Activated T-helper 2 cell treated with anti-CD3 and anti-CD28 coated beads, Interferon-gamma antibody, Interleukin-2, Interleukin-4, amounts not matched to agents 10 μg/mL and 5 μg/mL and 100 μg/mL, durations not matched to agents 14 hours and 24 hours and 36 hours (primary cell): ENCODE measurements at places on chromosomes 16 and 17.

DNA sequence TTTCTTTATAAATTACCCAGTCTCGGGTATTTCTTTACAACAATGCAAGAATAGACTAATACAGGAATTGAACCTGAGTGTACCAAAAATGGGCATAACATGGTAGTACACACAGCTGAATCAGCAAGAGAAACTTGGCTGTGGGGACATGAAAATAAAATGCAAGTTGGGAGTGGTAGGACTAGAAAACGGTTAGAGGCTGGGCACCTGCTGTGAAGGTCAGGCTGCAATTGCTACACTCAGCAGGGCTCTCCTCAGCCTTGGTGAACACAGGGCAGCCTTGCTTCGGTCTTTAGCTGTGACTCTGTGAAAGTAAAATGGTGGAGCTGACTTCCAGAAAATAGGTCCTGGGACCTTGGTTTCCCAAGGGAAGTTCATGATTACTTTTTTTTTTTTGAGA lies 45.6 kb downstream of the CNGB1 start:
- DNase-seq = no peak

- no peak for DNase-seq
Observed at GRCh38 chr16:85673529-85674417, 15.0 kb downstream of the GINS2 start.

- DNase-seq = no peak
Observed at GRCh38 chr16:22213801-22214200, 7.7 kb downstream of the EEF2K start.

- DNase-seq = no peak
Observed at GRCh38 chr17:1730326-1731193, 6.1 kb downstream of the WDR81 start.

DNA sequence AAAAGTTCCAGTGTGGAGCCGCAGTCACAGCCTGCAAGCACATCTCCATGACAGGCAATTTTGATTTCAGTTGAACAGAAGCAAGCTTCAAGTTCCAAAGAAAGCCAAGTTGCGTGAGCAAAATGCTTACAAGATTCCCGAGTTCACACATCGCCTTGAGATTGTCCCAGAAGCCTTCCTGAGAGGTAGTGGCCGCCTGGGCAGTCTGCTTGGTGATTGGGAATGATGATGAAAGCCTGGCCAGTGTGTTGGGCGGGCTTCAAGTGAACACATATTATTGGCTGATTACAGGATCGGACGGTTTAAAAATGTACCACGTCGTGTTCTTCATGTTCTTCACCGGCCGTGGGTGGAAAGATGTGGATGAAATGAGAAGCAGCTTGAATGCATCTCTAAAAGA lies 185.5 kb downstream of the FOXL1 start:
- DNase-seq = no peak

- DNase-seq = no peak
Observed at GRCh38 chr17:9230346-9230745, 209.0 kb downstream of the NTN1 start.

GRCh38 chr17:13240851-13241250 lies 223.0 kb upstream of the ELAC2 start:
- DNase-seq = no peak

GRCh38 chr16:2715966-2716885 lies 3.8 kb downstream of the PRSS27 start:
- no peak for DNase-seq

- no peak for DNase-seq
Observed at GRCh38 chr17:13016881-13017654, 759 bp downstream of the ELAC2 start.

GRCh38 chr17:80720610-80721577 lies 176.3 kb downstream of the RPTOR start:
- DNase-seq = peak; percentile 59

GRCh38 chr17:75899353-75899752 lies 2.6 kb upstream of the TRIM65 start:
- no peak for DNase-seq

DNA sequence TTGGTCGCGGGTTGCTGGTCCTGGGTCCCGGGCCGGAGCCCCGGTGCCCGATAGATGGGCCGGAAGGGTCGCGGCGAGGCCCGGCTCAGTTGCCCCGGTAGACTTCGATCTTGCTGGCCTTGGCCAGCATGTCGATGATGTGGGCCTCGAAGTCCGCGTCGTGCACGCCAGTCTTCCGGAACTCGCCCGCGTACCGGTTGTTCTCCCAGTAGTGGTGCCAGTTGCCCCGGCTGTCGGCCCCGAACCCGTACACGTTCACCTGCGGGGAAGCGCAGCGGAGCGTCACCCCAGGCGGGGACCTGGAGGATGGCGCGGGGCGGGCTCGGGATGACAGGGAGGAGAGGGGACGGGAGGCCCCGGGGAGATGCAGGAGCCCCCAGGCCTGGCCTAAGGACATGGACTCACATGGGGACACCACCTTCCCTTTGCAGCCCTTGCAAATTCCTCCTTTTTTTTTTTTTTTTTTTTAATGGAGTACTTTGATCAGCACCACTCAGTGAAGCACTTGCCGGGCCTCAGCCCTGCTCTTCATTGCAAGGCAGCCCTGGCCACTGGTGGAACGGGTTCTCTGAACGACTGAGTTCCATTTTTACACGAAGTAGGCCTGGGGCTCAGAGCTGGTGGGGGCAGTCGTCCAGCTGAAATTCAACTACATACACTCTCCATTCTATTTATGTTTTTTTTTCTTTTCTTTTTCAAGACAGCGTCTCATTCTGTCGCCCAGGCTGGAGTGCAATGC lies 35.1 kb downstream of the DDX19A start:
- DNase-seq = no peak

DNA sequence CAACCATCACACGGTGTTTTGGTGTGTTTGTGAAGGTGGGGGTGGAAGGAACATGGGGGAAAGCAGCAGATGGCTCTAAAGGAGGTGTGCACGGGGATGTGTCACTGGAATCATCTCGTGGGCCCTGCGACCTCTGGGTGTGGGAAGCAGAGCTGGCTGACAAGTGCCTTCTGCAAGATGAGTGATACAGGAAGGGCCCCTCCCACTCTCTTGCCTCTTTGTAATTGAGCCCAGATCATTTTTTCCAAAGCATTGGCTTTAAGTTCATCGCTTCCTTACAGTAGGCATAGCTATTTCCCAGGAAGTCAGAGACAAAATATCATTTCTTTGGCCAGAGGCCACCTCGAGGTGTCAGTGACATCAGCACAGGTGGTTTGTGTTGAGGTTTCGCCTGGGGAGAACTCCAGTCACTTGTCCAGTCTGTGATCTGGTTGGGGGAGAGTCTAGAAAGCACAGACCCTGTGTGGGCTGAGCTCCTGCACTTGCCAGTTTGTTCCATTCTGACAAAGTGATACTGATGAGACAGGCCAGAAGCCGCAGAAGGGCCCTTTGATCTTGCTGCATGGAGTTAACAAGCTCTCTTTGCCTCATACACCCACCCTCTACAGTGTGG lies 20.6 kb upstream of the SNTB2 start:
- peak; percentile 33 for DNase-seq

DNA sequence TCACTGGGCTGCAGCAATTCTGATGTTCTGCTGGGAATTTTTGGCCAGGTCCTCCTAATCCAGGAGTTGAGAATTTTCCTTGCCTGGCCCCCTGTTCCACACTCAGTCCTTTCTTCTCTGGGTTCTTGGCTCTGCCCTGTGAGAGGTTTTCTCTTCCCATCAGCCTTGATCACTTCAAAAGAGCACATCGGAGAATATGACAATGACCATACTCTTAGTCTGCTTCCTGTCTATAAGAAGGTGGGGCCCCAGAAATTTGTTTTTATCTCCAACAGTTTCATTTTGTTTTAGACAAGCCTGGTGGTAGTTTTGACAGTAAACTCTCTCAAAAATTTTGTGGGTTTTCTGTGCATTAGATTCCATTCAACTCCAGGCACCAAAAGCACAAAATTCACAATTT lies 70.7 kb downstream of the C17orf67 start:
- DNase-seq = no peak

- DNase-seq = no peak
Observed at GRCh38 chr17:36933512-36934143, 3.6 kb upstream of the LHX1 start.

GRCh38 chr17:46063241-46063640 lies 64.2 kb downstream of the STH start:
- DNase-seq = no peak

DNA sequence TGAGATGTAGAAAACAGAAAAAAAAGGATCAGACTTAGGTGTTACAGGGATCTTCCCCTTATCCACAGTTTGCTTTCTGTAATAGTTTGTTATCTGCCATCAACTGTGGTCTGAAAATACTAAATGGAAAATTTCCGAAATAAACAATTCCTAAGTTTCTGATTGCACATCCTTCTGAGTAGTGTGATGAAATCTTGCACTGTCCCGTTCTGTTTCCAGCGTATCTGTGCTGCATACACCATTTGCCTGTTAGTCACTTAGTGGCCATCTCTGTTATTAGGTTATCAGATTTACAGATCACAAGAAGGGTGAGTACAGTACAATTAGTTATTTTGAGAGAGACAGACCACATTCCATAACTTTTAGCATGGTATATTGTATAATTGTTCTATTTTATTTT lies 185.6 kb upstream of the CPHXL start:
- DNase-seq = no peak

DNA sequence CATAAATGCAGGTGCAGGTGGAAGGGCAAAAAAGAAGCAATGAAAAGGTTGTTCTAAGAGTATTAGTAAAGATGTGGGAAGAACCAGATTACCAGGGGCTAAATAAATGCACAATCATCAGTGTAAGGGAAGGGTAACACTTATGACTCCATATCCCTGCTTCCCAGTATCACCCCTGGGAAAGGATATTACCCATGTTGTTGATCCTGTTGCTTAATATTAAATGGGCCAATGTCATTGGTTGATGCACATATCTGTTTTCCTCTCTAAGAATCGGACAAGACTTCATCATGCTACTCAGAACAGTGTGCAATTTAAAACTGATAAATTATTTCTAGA lies 34.7 kb upstream of the ABCA6 start:
- DNase-seq = no peak

DNA sequence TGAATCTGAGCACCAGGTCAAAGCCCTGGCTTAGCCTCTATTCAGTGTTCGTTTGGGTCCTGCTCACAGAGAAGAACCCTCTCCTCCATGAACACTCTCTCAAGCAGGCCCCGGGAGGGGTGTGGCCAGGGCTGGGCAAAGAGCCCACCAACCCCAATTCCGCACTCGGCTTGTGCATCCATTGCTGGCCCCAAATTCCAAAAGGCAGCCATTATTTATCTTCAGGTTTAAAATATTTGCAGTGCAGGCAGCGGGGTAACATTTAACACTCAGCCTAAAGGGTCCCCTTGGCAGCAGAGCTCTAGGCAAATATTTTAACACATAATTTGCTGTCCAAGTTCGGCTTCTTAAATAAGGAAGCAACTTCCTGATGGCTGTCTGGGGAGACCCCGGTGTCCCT lies 115.7 kb downstream of the ZNF423 start:
- no peak for DNase-seq

DNA sequence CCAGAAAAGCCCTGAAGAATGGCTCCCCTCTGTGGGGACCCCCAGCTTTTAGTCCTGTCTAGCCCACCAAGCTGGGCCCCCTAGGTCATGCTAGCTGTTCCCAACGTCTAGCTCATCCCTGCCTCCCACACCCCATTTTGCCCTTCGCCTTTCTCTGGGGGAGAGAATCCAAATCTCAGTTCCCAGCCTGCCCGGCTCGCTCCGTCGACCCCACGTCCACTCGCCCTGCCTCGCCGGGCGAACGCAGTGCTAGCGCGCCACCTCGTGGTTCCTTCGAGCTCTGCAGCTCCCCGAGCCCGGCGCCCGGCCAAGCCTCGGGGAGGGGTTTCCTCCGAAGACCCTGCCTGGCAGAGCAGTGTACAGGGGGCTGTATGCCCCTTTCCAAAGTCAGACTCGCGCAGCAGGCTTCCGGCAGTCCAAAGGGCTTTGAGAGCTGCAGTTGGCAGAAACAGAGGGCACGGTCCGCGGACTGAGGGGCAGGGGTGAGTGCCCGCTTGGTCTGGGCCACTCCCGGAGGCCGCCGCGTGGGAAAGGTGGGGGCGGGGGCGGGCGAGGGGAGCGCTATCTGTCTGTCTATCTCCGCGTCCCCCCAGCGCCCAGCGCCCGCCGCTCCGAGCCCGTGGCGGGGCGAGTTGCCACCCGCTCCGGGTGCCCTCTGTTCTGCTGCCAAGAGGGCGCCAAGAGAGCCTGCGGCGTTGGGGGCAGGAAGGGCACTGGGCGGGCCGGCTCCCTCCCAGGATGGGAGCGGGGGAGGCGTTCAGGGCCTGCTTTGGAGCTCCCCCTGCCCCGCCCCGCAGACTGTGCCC lies 1.7 kb upstream of the DLX3 start:
- DNase-seq = peak; percentile 50

DNA sequence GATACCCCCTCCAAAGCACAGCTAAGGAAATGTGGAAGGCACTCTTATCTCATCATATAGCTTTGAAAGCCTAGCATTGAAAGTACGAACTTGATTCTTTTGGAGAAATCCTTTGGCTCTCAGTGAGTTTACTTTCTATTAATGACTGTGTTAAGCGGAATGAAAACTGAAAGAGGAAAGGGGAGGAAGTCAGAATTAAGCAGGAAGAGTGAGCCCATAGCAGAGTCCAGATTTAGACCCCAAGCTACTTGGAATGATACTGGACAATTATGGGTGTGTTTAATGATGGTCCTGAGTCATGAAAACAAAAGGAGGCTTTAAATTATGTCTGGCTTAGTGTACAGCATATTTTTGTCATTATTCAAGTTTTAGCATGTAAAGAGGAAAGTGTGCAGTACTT lies 42.2 kb downstream of the TENT4B start:
- no peak for DNase-seq

- DNase-seq = no peak
Observed at GRCh38 chr17:35257208-35257659, 14.4 kb downstream of the SLFN5 start.

DNA sequence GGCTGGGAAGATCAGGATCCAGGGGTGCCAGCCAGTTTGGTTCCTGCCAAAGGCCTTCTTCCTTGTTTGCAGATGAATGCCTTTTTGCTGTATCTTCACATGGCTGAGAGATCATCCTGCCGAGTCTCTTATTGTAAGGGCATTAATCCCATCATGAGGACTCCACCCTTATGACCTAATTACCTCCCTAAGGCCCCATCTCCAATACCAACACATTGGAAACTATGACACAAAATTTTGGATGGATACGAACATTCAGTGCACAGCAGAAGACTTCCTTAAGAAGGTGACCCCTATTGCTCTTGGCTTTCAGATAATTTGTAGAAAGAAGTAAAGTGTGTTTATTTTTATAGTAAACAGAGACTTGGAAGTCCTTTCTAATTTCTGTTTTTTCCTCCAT lies 1164.7 kb upstream of the CDH8 start:
- DNase-seq = no peak

- no peak for DNase-seq
Observed at GRCh38 chr16:1559446-1559975, 26.0 kb downstream of the TMEM204 start.

DNA sequence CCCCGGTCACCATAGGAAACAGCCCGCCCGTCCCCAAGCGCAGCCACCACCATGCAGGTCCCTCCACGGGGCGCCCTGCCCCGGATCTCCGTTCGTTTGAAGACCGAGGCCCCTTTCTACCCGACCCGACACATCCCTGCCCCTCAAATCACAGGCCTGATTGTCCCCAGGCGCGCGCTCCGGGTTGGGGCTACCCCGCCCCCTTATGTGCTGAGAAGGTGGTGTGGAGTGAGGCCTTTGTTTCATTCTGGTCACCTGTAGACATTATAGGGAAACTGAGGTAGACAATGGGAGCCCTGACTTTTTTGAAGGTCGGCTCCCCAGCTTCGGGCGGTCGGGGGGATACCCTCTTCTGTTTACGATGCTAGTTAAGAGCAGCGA lies 763 bp upstream of the ACTG1 start:
- peak; percentile 65 for DNase-seq

- no peak for DNase-seq
Observed at GRCh38 chr17:74447628-74448159, 15.8 kb downstream of the GPRC5C start.

GRCh38 chr16:875182-876040 lies 74.9 kb upstream of the GNG13 start:
- no peak for DNase-seq
